ENCODE measurements at places on chromosomes 5 and 9.

DNA sequence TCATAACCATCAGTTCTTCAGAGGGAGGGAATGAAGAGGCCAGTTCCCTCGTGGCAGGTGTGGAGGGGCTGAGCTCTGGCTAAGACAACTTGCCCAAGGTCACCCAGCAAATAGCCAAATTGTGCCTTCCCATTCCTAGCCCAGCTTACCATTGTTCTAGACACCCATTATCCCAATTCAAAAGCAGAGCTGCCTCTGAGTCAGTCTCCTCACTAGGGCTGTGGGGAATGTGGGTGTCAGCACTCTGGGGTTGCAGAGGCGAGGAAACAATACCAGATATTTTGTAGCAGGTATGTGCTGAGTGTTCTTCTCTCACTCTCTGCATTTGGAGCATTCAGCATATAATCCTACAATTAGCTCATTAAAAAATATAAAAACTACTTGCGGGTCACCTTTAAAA, 270.8 kb downstream of the PSAT1 start:
- no peaks in the 10 kb centered on the region for H3K27me3 ChIP-seq
- H3K4me1 ChIP-seq: peaks cover under 1% of the 10 kb centered on the region
- DNase-seq: no peak
- H3K36me3 ChIP-seq: no peaks in the 10 kb centered on the region
- no peak overlapping the region for H3K4me3 ChIP-seq
- no peak overlapping the region for H3K27ac ChIP-seq

GRCh38 chr5:170444969-170445505, 55.9 kb upstream of the KCNMB1 start:
- no peaks in the 10 kb centered on the region for H3K36me3 ChIP-seq
- DNase-seq: no peak
- no peak overlapping the region for H3K27ac ChIP-seq
- no peaks in the 10 kb centered on the region for H3K4me1 ChIP-seq
- no peaks in the 10 kb centered on the region for H3K27me3 ChIP-seq

- H3K36me3 ChIP-seq: no peaks in the 10 kb centered on the region
- H3K4me3 ChIP-seq: no peak overlapping the region
- DNase-seq: no peak
- H3K27me3 ChIP-seq: no peaks in the 10 kb centered on the region
- H3K27ac ChIP-seq: no peak overlapping the region
- H3K4me1 ChIP-seq: peaks cover 9% of the 10 kb centered on the region
Measured at GRCh38 chr5:178104492-178104891, 8.8 kb upstream of the N4BP3 start.

DNA sequence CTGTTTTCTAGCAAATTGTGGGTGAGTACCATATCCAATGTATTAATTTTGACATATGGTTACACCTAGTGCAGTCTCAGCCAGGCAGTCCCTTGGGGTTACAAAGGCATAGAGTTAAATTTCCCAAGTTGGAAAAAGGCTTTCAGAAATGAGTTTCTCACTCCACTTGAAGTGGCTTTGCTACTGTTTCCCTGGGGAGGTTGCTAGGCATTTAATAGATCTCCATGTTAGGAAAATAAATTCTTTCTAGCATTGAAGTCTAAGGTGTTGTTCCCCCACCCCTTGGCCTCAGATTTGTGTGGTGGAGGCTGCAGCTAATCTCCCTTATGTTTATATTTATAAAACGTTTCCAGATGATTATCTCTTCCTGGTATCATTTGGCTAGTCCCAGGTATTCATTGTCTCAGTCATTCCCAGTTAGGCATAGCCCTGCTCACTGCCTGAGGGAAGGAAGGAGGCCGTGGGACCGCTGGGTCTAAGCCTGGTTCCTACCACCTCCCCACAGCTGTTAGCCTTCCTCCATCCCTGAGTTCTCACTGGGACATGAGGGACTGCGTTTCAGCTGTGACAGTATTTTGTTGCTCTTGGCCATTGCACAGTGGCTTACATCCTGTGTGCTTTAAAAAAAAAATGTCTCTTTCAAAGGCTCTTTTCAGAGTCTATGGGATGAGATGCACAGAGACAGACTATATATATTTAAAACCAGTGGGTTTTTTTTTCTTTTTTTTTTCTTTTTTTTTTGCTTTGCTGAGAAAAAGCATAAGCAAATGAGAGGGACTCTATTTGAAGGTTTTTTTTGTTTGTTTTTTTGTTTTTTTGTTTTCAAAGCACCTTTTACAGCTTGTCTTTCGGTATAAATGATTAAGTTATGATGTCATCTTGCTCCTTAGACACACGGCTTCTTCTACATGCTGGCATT, 121.5 kb downstream of the MAST4 start:
- no peak overlapping the region for H3K27ac ChIP-seq
- H3K4me1 ChIP-seq: peaks cover 20% of the 10 kb centered on the region
- DNase-seq: no peak
- no peaks in the 10 kb centered on the region for H3K36me3 ChIP-seq
- H3K4me3 ChIP-seq: no peak overlapping the region

GRCh38 chr5:45376417-45376816, 319.8 kb downstream of the HCN1 start:
- H3K4me1 ChIP-seq: no peaks in the 10 kb centered on the region
- H3K27ac ChIP-seq: no peak overlapping the region
- H3K36me3 ChIP-seq: no peaks in the 10 kb centered on the region

- peaks cover 33% of the 10 kb centered on the region for H3K4me1 ChIP-seq
- no peak overlapping the region for H3K4me3 ChIP-seq
- H3K36me3 ChIP-seq: no peaks in the 10 kb centered on the region
- DNase-seq: no peak
- no peaks in the 10 kb centered on the region for H3K27me3 ChIP-seq
Measured at GRCh38 chr5:92641031-92641962, 939.7 kb downstream of the NR2F1-AS1 start.
